ENCODE measurements at places on chromosomes 3 and 15.

GRCh38 chr15:53918180-53919079, 59.8 kb upstream of the UNC13C start:
- no peak for DNase-seq

- no peak for DNase-seq
These were observed 2.0 kb upstream of the PTPN23 start for GRCh38 chr3:47378869-47379268.

DNA sequence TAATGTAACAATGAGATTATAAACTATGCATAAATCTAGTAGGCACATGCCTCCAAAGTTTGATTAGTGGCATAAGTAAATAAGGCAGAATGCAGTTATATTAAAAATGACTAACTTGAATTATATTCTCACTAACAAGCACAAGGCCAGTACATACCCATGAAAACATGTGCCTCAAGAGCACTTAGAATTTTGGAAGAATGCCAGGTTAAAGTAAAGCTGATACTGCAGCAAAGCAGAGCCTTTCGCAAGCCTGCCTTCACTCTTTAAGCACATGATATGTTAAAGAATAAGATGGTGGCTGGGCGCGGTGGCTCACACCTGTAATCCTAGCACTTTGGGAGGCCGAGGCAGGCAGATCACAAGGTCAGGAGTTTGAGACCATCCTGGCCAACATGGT, 49.0 kb downstream of the KBTBD12 start:
- no peak for DNase-seq

- no peak for DNase-seq
These were observed 14.6 kb downstream of the SMAD6 start for GRCh38 chr15:66716656-66717020.

DNA sequence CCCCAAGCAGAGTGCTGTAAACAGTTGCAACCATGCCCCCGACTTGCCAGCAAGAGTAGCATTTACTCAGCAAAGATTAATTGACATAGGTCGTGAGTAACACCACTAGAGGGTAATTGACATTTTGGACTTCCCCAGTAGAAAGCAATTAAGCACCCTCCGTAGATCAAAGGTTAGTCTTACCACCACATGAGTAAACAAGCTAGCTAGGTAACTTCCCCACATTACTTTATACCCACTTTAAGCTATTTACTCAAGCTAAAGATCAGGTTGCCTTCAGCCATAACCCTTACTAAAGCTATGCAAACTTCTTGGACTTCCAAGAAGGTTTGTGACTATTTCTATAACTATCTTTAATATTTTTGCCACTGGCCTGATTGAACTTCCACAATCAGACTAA, 1072.7 kb downstream of the OTOL1 start:
- peak; percentile 67 for DNase-seq

GRCh38 chr15:63465104-63465503, 39.3 kb upstream of the USP3 start:
- no peak for DNase-seq
